Heart right ventricle (tissue), 16 donors: ENCODE measurements at places on chromosomes 3 and 15.

DNA sequence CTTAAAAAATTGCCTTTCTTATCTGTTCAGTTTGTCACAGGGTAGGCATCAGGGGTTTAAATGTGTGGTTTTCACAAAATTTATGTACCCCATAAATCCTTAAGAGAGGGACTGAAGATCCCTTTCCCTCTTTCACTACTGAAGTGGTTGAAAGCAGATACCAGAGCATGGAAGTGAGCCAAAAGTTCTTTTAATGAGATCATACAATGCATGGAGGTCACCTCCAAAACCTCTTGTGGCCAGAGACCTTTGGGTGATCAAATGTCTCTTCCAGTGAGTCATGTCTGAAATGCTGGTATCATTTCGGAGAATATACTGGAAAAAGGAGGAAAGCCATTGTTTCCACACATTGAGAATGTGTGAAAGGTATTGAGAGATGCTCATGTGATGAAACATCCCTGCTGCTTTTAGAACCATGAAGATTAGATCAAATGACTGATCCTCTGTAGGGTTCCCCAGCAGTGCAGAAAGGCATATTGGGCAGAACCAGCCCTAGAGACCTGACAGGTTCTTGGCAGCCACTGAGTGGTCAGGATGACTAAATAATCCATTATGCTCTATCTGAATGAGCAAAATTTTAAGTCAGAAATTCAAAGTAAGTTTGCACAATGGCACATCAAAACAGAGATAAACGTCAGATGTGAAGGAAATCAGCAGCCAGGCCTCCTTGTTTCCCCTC is 165.8 kb upstream of the SLC2A2 start:
- no peak for DNase-seq

DNA sequence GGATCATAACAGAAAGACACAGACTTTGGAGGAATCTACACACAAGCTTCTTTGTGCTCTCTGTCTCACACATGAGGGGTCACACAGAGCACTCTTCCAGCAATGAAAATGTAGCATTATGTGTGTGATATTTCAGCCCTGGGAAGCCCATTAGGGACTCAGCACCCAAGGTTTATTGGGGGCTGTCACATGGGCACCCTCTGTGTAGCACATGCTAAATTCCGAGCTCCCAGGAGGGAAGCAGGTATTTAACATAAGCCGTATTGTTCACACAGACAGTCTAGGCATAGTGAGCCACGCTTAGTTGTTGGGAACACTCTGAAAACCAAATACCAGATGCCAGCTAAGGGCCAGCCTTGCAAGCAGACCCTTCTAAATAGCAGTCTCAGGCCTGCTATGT is 261.6 kb upstream of the MANF start:
- no peak for DNase-seq

- DNase-seq, result no peak
Observed at GRCh38 chr3:191915712-191916111, 454.7 kb downstream of the PYDC2 start.

GRCh38 chr15:75114327-75114726 is 87.4 kb upstream of the C15orf39 start:
- no peak for DNase-seq

- no peak for DNase-seq
Observed at GRCh38 chr15:61037031-61037430, 192.1 kb downstream of the RORA start.

GRCh38 chr15:100721758-100722550 is 119.6 kb downstream of the ASB7 start:
- peak; percentile 30 for DNase-seq

GRCh38 chr15:31985607-31986006 is 44.7 kb upstream of the CHRNA7 start:
- DNase-seq, result no peak

GRCh38 chr3:179852142-179852905 is 184.4 kb downstream of the PEX5L start:
- DNase-seq, result no peak

- no peak for DNase-seq
Observed at GRCh38 chr3:139482206-139482605, 5.9 kb upstream of the RBP2 start.

DNA sequence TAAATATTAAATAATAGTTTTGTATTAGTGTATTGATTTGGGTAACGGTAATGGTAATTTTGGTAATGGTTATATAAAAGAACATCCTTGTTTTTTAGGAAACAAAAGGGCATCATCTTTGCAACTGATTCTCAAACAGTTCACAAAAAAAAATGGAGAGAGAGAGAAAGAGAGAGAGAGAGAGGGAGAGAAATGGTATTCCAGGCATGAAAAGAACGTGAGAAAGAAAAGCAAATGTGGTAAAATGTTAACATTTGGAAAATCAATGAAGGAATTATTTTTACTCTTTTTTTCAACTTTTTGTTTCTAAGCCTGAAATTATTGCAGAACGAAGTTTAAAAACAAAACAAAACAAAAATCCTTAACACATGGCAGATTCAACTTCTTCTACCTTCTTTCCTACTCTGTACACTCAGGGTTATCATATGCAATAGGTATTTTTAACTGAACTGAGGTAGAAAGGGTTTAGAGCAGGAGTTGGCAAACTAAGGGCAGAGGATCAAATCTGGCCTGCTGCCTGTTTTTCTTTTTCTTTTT is 2.2 kb upstream of the GLB1 start:
- no peak for DNase-seq

GRCh38 chr3:20041197-20041780 is 1.0 kb downstream of the KAT2B start:
- peak; percentile 92 for DNase-seq

DNA sequence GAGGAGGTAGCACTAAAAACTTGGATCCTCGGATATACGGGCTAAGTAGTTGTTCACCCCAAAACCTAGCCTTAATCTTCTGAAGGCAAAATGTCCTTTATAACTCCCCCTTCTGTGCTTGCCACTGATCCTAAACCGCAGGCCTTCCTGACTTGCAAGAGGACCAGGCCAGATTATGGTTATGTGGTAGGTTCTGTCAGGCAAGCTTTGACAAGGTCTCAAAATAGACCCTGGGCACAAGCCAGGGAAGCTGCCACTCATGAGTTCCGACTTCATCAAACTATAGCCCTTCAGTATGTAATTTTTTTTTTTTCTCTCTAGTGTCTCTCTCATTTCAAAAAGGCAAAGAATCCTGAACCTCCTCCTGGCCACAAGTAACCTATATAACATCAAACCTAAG is 3.2 kb downstream of the LRRFIP2 start:
- peak; percentile 24 for DNase-seq

- DNase-seq, result no peak
Observed at GRCh38 chr3:176615826-176616225, 581.5 kb downstream of the TBL1XR1 start.

- peak; percentile 29 for DNase-seq
Observed at GRCh38 chr3:162718697-162719096, 1222.1 kb downstream of the OTOL1 start.

DNA sequence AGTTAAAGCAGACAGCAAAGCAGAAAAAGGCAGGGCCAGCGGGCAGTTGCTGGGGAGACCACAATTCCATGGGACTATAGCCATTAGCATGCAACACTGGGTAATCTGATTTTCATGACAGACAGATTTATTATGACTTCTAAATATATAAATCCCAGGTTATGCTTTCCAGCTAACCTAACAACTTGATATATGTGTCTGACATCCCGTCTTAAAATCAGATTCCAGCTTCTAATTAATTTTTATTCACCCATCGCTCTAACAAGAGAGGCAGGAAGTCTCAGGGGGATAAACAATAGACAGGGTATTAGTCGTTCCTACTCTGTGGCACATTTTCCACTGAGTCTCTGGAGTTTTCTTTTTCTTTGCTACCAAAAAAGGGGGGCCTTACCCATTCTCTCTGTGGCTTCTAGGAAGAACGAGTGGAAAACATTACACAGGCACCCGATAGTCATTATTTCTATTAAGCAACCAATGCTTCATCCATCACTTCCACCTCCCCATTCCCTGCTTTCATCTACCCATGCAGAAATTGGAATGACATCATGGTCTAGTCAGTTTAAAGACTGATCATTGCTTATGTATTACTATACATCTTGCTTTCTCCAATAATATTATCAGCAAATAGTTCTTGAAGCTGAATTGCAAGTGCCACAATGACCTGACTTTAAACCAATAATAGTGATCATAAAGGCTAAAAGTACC is 173.1 kb downstream of the FHIT start:
- no peak for DNase-seq
